ENCODE measurements at places on chromosomes 2 and 18.

DNA sequence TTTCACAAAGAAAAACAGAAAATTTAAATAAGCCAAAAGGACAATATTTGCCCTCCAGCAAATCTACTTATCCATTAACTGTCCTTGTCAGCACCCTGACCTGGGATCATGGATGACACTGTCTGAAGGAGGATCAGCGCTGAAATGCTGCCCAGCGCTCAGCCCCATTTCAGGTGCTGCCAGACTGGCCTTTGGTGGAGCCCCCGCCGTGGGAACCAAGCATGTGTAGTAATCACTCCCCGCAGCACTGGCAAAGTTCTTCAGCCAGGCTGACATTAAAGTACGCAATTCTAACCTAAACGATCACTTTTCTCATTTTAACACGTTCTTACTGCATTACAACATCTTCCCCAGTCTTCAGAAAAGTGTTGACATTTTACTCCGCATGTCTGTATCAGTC, 108.6 kb upstream of the GPC1 start:
- no peak for DNase-seq

DNA sequence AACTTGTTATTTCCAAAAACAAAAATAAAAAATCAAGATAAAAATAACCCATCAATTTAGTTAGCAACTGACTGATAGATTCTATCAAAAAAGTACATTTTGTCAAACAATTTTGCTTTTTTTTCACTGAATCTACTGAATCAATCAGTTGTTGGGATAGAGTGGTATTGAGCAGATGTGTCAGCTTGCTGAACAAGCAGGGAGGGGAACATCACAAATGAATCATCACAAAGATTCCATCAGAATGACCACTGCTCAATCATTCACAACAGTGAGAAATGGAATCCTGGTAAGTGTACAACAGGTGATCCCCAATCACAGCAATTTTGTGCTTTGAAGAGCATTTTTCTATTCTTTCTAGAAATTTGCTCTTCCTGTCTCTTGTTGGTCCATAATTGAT, 12.3 kb upstream of the SLC14A2 start:
- DNase-seq, result no peak

DNA sequence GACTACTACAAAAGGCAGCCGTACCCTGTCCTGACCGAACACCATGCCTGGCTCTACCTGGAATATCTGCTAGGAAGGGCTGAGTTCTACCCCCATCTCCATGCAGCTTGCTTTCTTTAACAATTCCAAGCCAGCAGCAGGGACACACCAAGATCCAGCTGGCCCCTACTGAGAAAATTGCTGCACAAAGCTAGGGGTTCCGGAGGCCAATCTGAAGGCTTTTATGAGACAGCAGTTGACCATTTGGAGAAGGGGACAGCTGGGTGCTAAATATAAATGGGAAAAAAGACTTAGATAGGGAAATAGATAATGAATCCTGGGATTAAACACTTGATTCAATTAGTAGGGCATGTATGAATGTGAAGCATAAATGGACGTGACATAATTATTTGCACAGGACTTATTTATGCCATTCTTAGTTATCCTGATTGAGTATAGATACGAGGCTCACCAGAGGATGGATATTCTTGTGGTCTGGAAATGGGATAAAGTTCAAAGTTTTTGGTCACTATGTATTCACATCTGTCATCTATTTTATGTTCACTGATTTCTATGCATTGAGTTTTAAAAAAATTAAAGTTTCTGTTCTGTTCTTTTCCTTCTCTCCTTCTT, 204.0 kb downstream of the ZNF521 start:
- DNase-seq, result no peak

DNA sequence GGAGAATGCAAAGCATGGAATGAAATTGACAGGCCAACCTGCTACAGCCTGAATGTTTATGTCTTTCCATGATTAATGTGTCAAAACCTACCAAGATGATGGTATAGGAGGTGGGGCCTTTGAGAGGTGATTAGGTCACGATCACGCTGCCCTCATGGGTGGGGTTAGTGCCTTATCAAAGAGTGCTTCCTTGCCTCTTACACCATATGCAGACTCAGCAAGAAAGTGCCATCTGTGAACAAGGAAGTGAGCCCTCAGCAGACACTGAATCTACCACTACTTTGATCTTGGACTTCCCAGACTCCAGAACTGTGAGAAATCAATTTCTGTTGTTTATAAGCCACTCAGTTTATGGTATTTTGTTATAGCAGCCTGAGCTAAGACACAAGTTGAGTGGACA, 147.5 kb upstream of the BCL2L11 start:
- no peak for DNase-seq

- DNase-seq, result no peak
Measured at GRCh38 chr18:44682201-44682870, 1.6 kb downstream of the SETBP1 start.

- peak; percentile 78 for DNase-seq
Measured at GRCh38 chr2:85405201-85406059, 4.7 kb downstream of the CAPG start.

DNA sequence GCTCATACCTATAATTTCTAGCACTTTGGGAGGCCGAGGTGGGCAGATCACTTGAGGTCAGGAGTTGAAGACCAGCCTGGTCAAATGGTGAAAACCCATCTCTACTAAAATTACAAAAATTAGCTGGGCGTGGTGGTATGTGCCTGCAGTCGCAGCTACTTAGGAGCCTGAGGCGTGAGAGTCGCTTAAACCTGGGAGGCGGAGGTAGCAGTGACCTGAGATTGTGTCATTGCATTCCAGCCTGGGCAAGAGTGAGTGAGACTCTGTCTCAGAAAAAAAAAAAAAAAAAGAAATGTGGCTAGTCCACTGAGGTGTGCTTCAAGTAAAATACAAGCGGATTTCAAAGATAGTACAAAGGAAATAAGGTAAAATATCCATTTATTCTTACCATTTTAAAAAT, 46.2 kb downstream of the RBKS start:
- no peak for DNase-seq

Data from H54 (cell line).